ENCODE measurements at places on chromosomes 11 and 22.

- DNase-seq = no peak
Measured at GRCh38 chr22:36258701-36259614, 6.0 kb downstream of the APOL1 start.

- no peak for DNase-seq
Measured at GRCh38 chr11:11845071-11845470, 3.3 kb downstream of the USP47 start.

DNA sequence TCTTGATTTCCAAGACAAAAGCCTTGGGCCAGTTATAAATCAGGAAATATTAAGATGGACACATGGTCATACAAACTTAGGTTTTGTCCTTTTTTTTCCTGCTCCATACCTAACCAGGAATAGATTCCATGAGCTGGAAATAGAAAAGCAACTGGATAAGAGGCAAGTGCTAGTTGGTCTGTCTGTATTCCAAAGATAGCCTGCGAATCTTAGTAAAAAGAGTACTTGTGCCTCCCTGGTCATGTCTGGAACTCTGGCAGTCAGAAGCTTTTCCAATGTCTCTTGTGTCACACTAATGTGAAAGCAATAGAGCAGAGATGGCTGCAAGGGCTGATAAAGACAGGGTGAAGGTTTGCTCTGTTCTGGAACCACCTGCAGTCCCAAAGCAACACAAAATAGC, 590.2 kb upstream of the ANO5 start:
- DNase-seq = no peak

- DNase-seq = no peak
Measured at GRCh38 chr11:129417458-129417857, 41.8 kb downstream of the BARX2 start.

GRCh38 chr11:92681586-92681985, 287.9 kb upstream of the MTNR1B start:
- DNase-seq = no peak

DNA sequence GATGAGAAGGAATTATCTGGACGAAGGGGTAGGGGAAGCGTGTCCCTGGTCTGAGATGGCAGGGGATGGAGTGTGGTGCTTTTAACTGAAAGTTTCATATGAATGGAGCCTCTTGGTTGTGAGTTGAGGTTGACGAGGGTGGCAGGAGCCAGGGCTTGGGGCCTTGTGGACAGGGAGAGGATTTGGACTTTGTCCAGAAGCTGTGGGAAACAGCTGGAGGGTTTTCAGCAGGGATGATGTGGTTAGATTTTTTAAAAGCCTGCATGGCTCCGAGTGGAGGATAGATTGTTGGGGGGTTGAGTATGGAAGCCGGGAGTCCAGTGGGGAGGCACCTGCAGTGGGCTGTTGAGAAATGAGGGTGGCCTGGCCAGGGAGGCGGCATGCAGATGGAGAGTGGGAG, 24.8 kb downstream of the MYO7A start:
- DNase-seq = no peak

GRCh38 chr22:46661221-46661851, 41.1 kb downstream of the GRAMD4 start:
- peak; percentile 59 for DNase-seq

DNA sequence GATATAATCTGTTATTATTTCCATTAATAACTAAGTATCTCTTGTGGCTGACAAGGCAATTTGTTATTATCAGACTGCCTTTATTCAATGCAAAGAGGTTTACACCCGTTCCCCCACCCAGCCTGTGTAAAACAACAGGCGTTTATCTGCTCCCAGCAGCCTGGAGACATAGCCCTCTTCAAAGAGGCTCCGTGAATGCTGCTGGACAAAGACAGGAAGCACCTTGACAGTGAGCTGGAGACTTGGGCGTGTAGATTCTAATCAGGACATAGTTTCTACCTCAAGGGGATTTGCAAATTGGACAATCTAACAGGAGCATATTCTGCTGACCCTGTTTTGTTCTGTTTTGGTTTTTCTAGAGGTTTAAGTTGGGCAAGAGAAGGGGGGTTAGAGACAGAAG, 733.0 kb upstream of the KIRREL3 start:
- DNase-seq = no peak

DNA sequence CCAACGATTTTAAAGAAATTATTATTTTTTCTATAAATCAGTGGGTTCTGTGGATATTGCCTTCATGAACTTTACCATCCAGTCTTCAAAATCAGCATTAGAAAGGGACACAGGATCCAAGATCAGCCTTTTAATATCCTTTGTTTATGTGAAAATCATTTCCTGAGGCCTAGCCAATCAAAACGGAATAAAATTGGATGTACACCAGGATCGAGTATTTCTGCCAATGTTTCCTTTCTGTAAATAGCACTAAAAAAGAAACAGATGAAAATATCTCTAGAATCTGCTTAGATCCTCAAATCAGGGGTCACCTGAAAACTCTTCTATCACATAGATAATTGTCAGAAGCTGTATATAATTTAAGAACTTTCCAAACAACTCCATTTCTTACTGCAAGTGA, 1598.5 kb downstream of the LRRC4C start:
- DNase-seq = no peak

All from Ammon's horn (tissue), 1 donor.